ENCODE measurements at places on chromosomes 5 and 9.

- no peak for DNase-seq
These were observed 14.2 kb downstream of the NUDT2 start for GRCh38 chr9:34343605-34344004.

GRCh38 chr5:154300207-154300883, 109.8 kb downstream of the GALNT10 start:
- DNase-seq = no peak

GRCh38 chr5:172728481-172729241, 42.3 kb downstream of the DUSP1 start:
- no peak for DNase-seq

DNA sequence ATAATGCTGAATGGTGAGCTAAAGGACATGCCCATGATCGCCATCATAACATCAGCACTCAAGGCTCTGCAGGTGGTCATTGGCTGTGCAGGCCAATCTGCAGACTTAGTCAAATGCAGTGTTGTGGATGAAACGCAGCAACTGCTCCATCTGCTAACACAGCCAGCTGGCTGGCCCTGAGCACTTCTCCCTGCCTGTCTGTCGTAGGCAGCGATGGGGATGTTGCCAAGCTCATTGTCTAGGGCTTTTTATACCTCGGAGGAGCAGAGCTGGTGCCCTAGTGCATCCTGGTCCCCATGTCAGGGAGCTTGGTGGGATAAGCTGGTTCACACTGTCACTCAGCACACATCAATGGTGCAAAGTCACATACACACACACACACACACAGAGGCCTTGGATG, 189.4 kb downstream of the TENT4A start:
- no peak for DNase-seq

- DNase-seq = no peak
These were observed 97.8 kb downstream of the KCNIP1 start for GRCh38 chr5:170601619-170602018.

- no peak for DNase-seq
These were observed 40.8 kb upstream of the GARNL3 start for GRCh38 chr9:127223810-127224177.

DNA sequence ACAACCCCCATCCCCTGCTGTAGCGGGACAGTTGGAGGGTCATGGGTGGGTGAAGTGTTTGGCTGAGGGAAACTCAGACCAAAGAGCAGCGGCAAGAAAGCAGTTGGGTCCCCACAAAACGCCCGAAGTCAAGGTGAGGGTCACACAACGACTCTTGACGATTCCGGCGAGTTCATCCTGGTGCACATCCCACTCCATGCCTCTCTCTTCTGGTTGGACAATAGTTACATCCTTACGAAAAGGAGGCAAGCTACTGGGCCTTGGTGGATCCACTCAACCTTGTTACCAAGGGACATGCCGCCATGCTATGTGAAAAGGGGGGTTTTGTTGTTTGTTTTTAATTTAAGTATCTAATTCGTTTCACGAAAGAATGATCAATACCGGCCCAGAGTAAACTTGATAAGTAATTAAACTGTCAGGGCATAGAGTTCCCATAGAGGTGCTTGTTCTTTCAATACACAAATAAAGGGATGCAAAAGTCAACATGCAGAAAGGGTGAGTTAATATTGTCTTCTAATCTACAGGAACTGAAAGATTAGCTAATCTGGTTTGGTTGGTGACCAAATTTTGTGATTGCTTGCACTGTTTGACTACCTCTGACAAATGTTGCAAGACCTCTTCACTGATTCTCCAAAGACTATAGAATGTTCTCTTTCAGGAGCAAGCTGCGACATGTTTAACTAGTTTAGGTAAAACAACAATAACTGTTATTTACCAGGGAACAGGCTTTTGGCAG, 732 bp upstream of the SMIM15 start:
- DNase-seq = no peak

Measured in activated T-cell treated with anti-CD3 and anti-CD28 coated beads for 1 hour (primary cell).